ENCODE measurements at places on chromosomes 3 and 15.
A peak's percentile ranks its signal among the peaks of the same experiment; 100 is the strongest.

GRCh38 chr3:101084404-101084803 lies 91.2 kb upstream of the ABI3BP start:
- DNase-seq, result no peak

- no peak for DNase-seq
Observed at GRCh38 chr3:21744793-21745192, 6.2 kb downstream of the ZNF385D start.

DNA sequence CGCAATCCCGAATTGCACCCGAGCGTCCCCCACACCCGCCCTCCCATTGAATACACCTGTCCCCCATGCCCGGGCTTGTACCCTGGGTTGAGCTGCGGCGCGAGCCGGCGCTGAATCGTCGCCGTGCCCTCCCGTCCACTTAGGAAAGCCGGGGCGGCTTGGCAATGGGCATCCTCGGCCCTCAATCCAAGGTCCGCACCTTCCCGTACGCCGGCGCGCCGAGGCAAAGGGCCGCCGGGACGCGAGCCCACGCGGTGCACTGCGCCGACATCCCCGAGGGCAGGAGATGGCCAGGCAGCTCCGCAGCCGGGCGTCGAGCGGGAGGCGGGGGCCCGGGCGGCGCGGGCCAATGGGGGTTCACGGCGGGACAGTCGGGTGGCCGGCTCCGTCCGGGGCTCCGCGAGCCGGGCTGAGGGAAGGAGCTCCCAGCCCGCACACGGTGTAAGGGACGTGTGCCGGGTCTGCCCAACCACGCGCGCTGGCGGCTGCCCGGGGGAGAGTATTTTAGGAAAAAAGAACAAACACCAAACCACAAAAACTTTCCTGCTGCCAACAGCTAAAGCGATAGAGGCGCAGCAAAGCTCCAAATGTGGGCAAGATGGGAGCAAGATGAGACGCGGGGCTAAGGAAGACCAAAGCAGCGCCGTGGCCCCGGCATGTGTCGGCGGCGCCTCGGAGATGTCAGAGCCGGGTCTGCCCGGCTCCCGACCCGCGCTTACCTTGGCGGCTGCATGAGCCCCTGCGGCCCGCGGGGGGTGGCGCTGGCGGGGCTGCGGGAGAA lies 621 bp downstream of the RGMA start:
- no peak for DNase-seq

GRCh38 chr3:74353039-74353438 lies 261.4 kb downstream of the CNTN3 start:
- no peak for DNase-seq

DNA sequence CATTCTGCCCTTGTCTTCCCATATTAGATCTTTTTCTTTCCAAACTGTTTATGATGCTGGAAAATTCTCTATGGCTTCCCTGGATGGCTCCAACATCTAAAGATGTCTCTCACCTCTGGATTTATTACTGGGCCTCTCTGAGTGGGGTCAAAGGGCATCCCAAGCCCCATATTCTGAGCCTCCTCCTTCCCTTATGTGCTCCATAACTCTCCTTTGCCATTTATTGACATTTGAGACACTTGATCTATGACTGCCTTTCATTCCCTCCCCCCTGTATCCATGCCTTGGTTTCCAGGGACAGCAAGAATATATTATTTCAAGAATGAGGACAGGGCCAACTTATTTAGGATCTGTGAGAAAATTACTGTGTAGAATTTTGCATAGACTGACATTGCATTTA lies 369.3 kb upstream of the ONECUT1 start:
- no peak for DNase-seq

- DNase-seq, result no peak
Observed at GRCh38 chr3:157832588-157832987, 273.6 kb downstream of the SHOX2 start.

DNA sequence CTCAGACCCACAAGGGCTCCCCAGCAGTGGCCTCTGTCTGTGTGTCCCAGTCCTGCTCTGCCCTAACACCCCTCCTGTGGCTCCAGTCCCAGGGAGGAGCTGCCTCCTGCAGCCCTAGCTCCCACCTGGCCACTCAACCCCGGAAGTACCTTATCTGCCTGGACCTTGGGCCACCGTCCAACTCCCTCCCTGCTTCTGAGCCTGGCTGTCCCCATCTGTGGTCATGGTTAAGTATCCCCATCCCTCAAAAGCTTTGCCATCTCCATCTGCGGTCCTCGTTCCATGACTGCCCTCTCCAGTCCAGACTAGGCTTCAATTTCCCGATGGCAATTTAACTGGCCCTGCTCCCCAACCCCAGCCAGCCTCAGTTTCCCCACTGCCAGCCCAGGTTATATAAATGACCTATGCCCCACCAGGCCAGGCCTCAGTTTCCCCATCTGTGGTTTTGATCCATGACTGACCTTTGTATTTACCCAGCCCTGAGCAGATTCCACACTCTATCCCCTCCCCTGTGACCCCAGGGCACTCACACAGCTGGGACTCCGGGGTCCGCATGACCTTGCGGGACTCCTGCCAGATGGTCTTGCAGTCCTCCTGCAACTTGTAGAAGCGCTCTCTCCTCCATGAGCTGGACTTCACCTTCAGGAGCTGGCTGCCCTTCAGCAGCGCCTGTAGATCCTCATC lies 9.6 kb downstream of the PLCD1 start:
- no peak for DNase-seq

GRCh38 chr15:59221511-59222505 lies 15.2 kb downstream of the LDHAL6B start:
- DNase-seq, result peak; percentile 39

DNA sequence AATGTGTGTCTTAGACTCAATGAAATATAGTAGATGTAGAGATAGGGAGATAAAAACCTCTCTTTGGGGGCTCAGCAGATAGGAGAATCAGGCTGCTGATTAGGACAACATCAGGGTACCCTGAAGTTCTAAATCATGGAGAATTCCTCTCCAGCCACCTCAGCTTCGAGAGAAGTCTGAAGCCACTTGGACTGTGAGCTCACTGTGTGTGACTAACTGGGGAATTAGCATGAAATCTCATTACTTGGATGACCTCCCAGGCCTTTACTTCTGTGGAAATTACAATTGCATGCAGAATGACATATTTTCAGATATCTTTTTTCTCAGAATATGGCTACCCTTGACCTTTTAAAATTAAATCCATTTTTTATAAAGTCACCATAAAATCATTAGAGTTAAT lies 128.0 kb upstream of the MRPL3 start:
- DNase-seq, result no peak

GRCh38 chr3:171011109-171011872 lies 15.2 kb downstream of the SLC2A2 start:
- no peak for DNase-seq

DNA sequence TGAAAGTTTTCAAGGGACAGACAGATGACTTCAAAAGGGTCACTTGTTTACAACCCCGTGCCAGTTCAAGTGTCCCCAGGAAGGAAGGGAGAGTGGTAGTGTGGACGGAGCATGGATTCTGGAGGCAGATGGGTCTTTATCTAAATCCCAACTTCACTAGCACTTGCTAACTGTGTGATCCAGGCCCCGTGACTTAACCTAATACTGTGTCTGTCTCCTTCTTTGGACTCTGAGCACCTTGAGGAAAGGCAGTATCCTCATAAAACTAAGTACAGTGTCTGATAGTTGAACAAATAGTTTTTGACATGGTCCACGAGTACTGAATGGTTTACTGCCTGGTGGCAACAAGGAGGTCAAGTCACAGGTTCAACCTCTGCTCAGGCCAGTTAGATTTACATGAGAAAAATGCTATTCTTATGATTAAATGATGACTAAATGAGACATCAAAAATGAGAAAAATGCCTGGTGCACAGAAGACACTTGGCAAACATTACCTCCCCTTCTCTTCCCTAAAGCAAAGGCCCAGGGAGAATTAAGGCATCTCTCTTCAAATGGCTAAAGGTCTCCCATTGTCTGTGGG lies 48.9 kb downstream of the ABCC5 start:
- no peak for DNase-seq

DNA sequence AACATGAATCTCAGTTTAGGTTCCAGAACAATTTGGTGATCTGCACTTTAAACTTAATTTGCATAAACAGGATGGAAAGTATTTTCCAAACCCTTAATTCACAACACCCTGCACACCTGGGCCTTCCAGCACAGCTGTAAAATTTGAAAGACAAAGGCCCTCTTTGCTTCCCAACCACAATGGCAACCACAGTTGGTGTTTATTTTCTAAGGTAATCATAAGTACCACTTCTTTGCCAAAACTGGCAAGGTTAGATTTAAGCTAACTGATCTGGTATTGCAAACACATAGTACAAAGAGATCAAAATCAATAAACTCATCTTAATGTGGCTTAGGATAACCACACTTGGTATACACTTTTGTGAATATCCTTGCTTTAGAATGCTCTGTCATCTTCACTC lies 4.1 kb downstream of the LRIG1 start:
- no peak for DNase-seq

GRCh38 chr3:52210550-52211046 lies 12.6 kb downstream of the ALAS1 start:
- DNase-seq, result no peak

- no peak for DNase-seq
Observed at GRCh38 chr15:60773901-60774300, 295.0 kb upstream of the ICE2 start.

DNA sequence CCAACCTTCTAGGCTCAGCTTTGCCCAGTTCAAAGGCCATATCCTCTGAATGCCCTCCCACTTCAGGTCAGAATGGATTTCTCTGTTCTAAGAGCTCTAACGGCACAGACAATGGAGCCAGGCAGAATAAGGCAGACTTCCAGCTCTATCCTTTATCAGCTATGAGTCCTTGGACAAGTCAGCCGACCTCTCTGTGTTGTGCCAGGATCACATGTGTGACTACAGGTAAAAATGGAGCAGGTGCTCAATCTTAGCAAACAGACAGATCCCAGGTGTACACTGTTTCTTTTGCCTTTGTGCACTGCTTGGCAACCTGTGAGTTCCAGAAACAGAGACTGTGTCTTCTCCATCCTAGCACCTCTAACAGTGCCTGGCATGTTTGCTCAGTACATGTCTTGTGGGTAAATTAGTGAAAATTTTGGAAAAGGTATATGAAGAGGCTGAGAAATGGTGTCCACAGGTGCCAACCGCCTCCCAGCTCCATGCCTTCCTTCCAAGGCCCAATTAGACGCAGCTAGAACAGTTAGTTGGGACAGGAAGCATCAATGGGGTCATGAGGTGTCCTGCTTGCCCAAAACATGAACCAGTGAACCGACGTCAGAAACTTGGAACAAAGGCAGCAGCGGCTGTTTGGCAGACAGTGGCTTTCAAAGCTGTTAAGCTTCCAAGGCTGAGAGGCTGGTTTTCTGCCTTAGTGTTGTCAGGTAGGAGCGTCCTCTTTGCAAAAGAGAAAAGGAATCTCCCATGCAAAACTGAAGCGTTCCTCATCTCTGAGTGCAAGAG lies 28.7 kb downstream of the TLE3 start:
- no peak for DNase-seq

- DNase-seq, result no peak
Observed at GRCh38 chr3:59310736-59311135, 260.9 kb upstream of the CFAP20DC start.

GRCh38 chr3:6097556-6097955 lies 763.4 kb upstream of the GRM7 start:
- no peak for DNase-seq

Data from AG09319 (cell line).